ENCODE measurements at places on chromosomes 4 and X.

- no peak for DNase-seq
Observed at GRCh38 chr4:122577189-122577553, 43.7 kb downstream of the IL21 start.

GRCh38 chr4:137819964-137820383, 287.7 kb upstream of the PCDH18 start:
- DNase-seq, result peak; percentile 31

- no peak for DNase-seq
Observed at GRCh38 chr4:42133006-42133405, 19.4 kb downstream of the BEND4 start.

GRCh38 chr4:40840985-40841571, 91.3 kb downstream of the NSUN7 start:
- no peak for DNase-seq

DNA sequence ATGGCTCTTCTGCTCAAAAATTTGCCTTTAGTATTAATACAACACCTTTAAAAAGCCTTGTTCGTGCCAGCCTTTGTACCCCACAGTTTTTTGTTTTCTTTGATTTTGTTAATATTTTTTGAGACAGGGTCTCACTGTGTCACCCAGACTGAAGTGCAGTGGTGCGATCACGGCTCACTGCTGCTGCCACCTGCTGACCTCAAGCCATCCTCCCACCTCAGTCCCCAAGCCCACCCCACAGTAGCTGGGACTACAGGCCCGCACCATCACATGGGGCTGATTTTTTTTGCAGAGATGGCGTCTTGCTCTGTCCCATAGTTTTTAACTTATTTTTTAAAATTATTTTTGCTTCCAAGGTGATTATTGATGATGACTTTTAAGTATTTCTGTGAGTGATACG, 134.0 kb downstream of the HTR2C start:
- DNase-seq, result no peak
